ENCODE measurements at places on chromosomes 7 and 10.

DNA sequence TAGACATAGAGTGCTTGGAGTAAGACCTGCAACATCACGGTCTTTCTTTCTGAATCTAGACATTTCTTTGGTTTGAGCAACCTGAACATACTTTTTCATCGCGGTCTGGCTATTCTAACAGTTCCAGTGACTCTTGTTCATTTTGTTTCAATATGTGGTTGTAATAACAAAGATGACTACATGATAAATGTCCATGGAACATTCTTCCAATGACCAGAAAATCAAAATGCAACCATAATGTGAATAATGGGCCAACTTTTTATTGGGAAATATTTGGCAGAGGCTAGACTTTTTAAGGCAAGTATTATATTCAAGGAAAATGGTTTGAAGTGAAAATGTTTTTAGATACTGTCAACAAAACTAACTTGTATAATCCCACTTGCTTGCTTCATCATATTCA, 282.5 kb downstream of the INHBA start:
- DNase-seq = no peak

DNA sequence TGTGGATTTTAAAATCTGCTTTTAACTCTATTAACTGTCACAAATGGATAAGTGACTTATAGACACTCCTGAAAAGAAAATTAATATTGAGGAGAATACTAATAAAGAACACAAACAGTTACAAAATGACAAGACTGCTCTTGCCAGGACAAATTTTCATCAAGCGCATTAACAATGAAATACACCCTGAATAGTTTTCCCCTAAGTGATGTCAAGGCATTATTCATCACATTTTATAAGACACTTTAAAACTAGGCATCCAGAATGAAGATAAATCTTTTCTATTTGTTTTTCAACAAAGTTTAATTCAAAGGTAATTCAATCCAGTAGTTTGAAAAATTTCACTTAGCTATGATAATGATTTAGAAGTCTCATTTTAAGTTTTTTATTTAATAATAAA, 110.5 kb upstream of the SEC61G start:
- DNase-seq = no peak

DNA sequence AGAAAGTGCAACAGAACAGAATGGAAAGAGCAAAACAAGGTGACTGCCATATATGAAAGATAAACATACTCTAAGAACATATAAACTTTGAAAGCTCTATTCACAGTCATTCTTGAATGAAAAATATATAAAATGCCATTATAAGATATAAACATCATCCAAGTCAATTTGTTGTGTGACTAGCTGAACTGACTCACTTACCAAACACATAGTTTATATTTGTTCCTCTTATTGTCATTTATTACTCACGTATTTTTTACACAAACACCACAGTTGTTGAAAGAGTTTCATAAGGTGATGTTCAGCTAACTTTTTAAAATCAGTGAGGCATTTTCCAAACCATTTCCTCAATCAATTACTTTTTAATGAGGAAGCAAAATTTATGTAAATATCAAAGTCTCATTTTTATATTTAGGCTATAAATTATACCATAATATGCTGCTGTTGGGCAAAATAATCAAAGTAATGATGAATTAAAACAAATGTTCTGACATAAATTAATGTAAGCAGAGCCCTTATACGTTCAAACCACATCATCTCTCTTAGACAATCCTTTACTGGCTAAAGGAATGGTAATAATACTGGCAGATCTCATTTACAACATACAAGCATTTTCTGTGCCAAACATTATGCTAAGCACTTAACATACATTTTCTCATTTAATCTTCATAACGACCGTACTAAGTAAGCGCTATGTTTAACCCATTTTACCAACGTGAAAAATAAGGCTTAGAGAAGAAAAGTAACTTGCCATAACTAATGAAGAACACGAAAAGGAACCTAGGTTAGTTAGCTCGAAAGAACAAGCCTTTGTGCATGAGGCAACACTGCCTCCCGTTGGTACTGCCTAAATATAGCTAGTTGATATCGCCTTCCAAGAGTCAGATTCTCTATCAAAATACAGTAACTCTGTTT, 7.3 kb downstream of the LRRN3 start:
- peak; percentile 52 for DNase-seq

GRCh38 chr10:112389271-112389822, 15.4 kb downstream of the ACSL5 start:
- peak; percentile 33 for DNase-seq

DNA sequence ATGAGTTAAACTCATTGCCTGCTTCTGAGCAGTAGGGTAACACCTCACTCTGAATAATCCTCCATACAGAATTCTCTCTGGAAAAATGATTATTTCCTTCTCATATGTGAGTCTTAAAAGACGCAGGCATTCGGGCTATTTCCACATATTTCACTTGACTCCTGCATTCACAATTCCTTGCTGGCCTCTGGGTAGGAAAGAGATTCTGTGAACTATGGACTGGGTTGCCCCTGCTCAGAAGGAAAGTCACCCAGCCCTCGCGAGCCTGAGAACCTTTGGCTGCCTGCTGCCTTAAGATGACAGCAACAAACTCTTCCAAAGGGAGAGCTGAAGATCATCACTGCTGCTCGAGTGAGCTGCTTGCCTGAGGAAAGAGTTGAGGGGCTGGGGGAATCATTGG, 216.8 kb downstream of the BAMBI start:
- peak; percentile 64 for DNase-seq

- no peak for DNase-seq
These were observed 122.6 kb downstream of the DOCK1 start for GRCh38 chr10:127027786-127028185.

GRCh38 chr7:97872025-97872669, at the start of gene ASNS:
TSS of gene ASNS (minus strand) at chr7:97872408. CDS start at chr7:97869156, 3,252 bp downstream.
- DNase-seq = peak; percentile 94

- DNase-seq = no peak
These were observed 310.9 kb downstream of the CTNNA3 start for GRCh38 chr10:67385089-67385488.

DNA sequence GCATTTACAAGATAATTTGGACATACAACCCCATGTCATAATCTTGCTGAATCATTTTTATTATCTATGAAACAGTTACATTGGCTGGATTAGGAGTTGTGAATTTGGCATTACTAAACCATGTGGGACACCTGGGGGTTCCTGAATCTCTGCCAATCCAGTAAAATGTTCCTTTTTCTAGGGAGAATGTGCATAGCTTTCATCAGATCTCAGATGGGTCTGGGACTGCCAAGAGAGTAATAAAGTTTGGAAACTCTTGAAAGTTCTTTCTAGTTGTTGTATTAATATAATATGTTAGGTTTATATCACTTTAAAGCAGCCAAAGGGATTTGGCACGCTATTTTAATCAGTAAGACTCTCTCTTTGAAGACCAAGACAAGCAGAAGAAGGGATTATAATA, 62.7 kb downstream of the SEMA3E start:
- DNase-seq = no peak

DNA sequence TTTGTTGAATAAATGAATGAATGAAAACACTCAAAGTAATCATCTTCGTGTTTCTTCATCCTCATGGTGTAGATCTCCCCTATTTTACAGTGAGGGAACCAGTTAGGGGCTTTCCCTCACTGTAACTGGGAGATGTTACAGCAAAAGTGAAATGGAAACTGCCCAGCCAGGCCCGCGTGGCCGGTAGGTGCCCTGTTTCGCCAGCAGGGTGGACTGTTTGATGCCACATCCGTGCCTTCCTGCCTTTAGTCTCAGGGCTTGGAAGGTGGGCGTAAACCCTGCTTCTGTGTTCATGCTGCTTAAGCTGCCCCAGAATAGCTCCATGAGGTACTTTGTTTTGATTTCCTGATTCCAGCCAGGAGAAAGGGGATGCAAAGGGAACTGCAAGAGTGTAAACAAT, 268.8 kb downstream of the PLXNA4 start:
- no peak for DNase-seq

- no peak for DNase-seq
These were observed 67.4 kb downstream of the ELFN1 start for GRCh38 chr7:1737523-1737922.

DNA sequence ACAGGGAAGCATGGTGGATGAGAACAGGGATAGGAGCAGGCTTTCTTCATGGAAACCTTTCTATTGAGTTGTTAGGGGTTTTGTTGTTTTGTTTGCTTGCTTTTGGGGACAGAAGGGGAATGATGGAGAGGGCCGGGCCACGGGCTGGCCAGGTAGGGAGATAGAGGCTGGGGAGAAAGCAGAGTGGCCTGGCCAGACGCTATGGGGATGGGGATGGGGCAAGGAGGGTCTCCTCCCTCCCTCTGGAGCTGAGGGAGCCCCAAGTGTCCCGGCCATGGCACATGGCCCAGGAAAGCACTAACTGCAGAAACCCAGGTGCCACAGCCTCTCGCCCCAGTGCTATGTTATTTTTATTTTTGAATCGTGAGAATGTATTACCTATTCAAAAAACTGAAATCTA, 10.0 kb downstream of the AOC1 start:
- no peak for DNase-seq

- DNase-seq = no peak
These were observed at the start of gene PAPOLB for GRCh38 chr7:4861673-4862072. TSS of gene PAPOLB (minus strand) at chr7:4862030. CDS start at chr7:4861810, 220 bp downstream.

GRCh38 chr10:71817831-71818655, 33.0 kb downstream of the PSAP start:
- DNase-seq = no peak

GRCh38 chr10:12847361-12847975, 154.0 kb downstream of the CCDC3 start:
- no peak for DNase-seq

DNA sequence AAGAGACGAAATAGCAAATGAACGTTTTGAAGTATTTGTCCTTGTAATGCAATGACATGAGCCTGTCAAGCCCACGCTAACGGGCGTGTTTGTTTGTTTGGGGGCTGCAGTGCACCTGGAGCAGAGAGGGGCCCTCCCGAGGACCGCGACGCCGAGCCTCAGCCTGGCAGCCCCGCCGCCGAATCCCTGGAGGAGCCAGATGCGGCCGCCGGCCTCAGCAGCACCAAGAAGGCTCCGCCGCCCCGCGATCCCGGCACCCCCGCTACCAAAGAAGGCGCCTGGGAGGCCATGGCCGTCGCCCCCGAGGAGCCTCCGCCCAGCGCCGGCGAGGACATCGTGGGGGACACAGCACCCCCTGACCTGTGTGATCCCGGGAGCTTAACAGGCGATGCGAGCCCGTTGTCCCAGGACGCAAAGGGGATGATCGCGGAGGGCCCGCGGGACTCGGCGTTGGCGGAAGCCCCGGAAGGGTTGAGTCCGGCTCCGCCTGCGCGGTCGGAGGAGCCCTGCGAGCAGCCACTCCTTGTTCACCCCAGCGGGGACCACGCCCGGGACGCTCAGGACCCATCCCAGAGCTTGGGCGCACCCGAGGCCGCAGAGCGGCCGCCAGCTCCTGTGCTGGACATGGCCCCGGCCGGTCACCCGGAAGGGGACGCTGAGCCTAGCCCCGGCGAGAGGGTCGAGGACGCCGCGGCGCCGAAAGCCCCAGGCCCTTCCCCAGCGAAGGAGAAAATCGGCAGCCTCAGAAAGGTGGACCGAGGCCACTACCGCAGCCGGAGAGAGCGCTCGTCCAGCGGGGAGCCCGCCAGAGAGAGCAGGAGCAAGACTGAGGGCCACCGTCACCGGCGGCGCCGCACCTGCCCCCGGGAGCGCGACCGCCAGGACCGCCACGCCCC, 118.5 kb downstream of the CYTH3 start:
- DNase-seq = no peak

- DNase-seq = no peak
These were observed 203.1 kb upstream of the NEBL start for GRCh38 chr10:21100190-21100589.

GRCh38 chr7:46948716-46949115, 633.2 kb downstream of the TNS3 start:
- DNase-seq = no peak

- DNase-seq = no peak
These were observed 12.6 kb downstream of the NEURL1 start for GRCh38 chr10:103506061-103506460.

- peak; percentile 71 for DNase-seq
These were observed 70.8 kb downstream of the XPNPEP1 start for GRCh38 chr10:109852475-109853037.

GRCh38 chr7:129202058-129202777, 13.8 kb downstream of the SMO start:
- DNase-seq = no peak

DNA sequence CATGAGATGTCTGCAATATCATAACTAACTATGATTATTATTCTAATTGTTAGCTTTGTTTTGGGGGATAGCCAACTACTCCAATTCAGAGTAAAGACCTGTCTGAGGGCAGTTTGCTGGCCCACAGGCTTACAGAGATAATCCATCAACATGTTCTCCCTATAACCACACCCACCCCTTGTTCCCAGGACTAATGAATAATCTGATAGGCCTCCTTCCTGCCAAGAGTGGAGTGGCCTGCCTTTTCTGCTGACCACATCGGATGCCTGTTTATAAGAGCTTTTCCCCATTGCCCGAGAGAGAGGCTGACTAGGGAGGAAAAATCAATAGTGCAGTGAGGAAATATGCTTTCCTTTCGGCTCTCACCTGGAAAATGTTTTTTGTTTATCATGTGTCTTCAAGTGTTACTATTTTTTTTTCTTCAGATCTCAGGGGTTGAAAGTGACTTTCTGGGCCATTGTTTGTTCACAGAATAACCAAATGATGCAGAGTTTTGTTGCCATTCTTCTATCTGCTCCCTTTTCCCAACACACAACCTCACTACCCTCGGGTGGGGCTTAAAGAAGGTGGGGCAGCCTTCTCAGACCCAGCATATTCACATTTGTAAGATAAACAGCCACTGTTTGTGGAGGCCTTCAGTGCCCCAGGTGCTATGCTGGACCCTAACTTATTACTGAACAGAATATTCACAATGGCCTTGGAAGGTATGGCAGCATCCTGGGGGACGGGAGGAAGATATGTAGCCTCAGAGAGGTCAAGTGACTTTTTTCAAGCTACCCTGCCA, 38.4 kb downstream of the PLPP4 start:
- no peak for DNase-seq

DNA sequence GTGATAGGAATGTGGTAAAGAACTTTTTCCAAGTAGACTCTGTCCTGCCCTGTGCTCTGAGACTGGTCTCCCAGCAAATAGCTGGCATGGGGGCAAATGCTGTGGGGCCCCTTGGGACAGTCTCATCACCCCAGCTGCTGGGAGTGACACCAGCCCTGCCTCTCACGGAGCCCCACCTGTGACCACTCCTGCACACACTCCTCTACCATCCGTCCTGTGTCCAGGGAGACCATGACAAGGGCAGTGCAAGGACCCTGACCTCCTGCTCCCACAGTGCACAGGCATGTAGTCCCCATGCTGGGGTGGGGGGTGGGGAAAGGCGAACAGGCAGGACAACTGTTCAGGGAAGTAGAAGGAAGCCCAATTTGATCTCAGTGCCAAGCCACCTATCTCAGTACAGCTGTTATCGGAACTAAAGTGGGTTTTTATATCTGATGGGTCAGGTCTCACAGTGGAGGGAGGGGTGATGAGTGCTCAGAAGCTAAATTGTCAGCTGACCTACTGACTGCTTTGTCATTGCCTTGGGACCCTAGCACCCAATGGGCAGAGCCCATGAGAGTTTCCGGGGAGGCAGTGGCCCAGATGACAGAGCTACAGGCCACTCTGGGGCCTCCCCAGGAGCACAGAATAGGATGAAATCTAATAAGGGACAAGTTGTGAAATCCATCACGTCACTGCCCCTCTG, 24.5 kb downstream of the VSTM4 start:
- DNase-seq = no peak

- DNase-seq = no peak
These were observed 61.6 kb downstream of the SORBS1 start for GRCh38 chr10:95499482-95499989.

GRCh38 chr10:11328264-11329061, 283.0 kb downstream of the USP6NL start:
- no peak for DNase-seq

GRCh38 chr7:131124001-131124629, 203.6 kb upstream of the MKLN1 start:
- no peak for DNase-seq

- DNase-seq = no peak
These were observed 3.5 kb upstream of the MYPN start for GRCh38 chr10:68105820-68106219.

Measured in small intestine (tissue), 16 donors.